ENCODE measurements at places on chromosomes 2 and 18.

- no peak for DNase-seq
Measured at GRCh38 chr2:71503837-71504236, 50.5 kb downstream of the DYSF start.

- no peak for DNase-seq
Measured at GRCh38 chr18:79385708-79386341, 9.9 kb upstream of the NFATC1 start.

DNA sequence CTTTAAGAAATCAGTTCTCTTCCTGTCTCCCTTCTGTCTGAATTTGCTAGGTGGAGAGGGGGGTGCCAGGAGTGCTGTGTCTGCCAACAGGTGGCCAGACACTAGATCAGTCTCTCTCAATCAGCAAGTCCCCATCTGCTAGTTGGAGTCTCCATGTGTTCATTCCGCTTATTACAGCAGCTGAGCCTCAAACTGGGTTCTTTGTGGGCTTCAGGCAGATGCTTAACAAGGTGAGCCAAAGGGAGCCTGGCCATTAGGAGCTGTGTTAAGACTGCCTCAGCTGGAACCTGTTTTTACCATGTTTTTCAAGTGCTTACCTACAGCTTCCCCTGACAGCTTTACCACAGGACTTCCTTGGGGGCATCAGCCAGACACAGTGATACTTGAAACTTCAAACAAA, 401.9 kb downstream of the LRP1B start:
- no peak for DNase-seq

DNA sequence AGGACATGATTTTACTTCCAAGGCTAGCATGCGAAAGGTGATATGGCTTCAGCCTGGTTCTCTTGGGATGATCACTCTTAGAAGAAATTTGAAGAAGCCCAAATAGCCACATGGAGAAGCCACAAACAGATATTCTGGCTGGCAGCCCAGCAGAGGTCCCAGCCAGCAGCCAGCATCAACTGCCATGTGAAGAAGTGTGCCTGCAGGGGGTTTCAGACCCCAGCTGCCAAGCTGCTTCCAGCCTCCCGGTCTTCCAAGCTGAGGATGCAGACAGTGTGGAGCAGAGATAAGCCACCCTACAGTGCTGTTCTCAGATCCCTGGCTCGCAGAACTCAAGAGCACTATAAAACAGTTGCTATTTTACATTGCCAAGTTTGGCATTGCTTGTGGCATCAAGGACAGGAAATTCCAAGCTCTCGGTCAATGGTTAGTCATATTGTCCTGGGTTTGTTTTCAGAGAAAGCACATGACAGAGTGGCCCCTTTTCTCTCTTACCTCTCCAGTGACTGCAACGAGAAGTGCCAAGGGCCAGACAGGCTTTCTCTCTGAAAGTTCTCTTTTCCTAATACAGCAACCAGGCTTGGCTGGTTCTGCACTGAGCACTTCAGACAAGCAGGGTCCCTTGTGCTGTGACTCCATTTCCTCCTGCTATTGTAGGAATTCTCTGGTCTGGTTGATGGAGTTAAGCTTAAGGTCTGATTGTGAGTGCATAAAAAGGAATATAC, 223.7 kb downstream of the ANKRD30B start:
- DNase-seq: no peak

GRCh38 chr2:25570161-25570845, 103.1 kb downstream of the DTNB start:
- no peak for DNase-seq

DNA sequence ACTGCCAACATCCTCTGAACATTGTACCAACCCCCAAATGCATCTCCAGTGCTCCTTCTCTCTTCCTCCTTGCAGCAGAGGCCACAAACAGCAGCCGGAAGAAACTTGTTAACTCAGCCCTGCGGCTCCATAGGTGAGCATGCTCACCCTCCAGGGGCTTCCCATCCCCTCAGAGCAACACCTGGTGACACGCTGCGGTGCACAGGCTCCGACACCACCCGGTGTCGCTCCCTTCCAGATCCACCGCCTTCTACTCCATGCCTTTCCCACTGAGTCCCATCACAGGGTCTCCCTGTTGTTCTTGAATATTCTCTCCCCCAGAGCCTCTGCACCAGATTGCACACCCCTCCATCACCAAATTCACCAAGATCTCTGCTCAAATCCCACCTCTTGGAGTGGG, 171.5 kb upstream of the FHL2 start:
- DNase-seq: no peak

DNA sequence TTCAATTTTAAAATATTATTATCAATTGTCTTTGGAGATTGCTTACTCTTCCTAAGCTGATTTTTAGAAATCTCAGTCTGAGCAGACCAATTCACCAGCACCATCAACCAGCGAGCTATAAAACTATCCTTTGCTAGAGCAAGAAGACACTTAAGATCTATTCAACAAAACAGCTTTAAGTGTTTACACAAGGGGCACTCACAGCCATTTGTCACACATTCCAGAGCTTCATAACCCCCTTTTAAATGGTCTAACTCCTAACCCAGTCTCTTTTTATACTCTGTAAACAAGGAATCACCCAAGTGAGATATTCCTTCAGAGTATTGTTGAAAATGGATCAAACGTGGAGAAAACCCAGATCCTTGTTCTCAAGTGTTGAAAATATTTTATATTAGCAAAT, 1294.1 kb upstream of the CHAC2 start:
- no peak for DNase-seq

GRCh38 chr18:25830787-25831186, 259.6 kb downstream of the SS18 start:
- no peak for DNase-seq

- no peak for DNase-seq
Measured at GRCh38 chr2:54386585-54386984, 69.5 kb upstream of the SPTBN1 start.

DNA sequence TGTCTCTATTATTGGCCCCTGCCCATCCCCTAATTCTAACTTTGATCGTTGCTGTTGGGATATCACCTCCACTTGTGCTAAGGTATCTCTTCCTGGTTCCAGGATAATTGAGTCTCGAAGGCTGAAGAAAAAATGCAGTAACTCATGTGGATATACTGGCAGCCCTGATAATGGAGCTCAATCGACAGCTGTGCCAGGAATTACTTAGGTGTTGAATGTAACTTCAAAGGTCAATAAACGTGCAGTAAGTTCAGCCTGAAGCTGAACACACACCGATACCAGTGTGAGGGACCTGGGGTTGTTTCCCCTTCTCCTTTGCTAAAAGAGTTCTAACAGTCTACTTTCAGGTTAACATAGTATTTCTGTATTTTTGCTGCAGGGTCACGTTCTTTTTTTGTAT, 11.9 kb upstream of the REG3G start:
- no peak for DNase-seq
